Skeletal muscle cell (primary cell): ENCODE measurements at places on chromosomes 5 and 9.
A peak's percentile ranks its signal among the peaks of the same experiment; 100 is the strongest.

DNA sequence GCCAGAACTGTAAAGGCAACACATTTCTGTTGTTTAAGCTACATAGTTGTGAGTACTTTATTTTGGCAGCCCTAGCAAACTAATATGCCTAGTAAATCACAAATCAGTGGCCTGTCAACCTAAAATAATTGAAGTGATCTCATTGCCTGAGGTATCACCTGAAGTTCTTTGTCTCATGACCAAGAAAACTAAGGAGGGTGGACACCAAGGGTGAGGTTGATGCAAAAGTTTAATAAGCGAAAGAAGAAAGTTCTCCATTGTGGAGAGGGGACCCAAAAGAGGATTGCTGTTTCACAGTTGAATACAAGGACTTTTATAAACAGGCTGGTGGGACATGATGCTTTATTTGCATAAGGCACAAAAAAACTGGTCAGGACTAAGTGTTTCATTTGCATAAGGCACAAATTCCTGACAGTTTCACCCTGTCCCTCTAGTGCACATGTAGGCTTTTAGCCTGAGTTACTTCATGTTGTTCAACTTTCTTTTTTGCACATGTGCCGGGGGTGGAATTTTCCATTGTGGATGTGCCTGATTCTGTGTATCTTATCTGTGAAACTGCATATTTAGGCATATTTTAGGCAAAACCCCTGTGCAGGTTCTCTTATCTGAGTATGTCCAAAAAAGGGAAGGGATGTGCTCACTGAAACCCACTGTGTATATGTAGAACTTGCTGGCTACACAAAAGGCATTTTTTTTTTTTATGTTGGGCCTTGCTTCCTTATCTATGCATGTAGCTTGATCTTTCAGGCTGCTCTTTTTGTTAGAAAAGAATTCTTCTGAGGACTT lies 108.6 kb upstream of the RAI14 start:
- DNase-seq: no peak

GRCh38 chr5:141605523-141606277 lies 13.1 kb downstream of the DIAPH1 start:
- DNase-seq: no peak

- DNase-seq: peak; percentile 61
Observed at GRCh38 chr5:52870448-52870847, 82.7 kb downstream of the ITGA1 start.

DNA sequence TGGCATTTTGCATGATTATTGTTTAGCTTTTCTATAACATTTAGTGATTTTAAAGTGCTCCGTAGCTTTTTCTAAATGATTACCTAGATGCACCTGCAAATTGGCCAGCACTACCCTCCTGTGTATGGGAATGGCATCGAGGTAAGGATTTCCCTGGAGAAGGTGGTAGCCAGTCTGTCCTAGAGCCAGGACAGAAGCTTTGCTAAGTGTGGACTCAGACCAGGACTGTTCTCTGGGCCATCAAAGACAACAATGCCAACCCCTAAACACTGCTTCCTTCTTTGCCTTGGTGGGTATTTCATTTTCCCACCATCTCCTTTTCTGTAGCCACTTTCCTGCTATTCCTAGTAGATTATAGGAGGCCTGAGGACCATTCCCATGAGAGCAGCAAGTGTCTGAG lies 53.0 kb downstream of the CD180 start:
- no peak for DNase-seq

DNA sequence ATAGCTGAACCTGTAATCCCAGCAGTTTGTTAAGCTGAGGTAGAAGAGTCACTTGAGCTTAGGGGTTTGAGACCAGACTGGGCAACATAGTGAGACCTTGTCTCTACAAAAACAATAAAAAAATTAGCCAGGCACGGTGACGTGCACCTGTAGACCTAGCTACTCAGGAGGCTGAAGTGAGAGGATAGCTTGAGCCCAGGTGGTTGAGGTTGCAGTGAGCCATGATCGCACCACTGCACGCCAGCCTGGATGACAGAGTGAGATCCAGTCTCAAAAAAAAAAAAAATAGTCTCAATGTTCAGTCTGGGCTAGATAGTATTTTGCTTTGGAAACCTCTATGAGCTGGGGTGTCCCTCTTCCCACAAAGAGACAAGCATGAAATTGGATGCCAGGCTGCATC lies 51.9 kb upstream of the IQGAP2 start:
- no peak for DNase-seq

- no peak for DNase-seq
Observed at GRCh38 chr9:92359394-92359995, 33.7 kb downstream of the CENPP start.

DNA sequence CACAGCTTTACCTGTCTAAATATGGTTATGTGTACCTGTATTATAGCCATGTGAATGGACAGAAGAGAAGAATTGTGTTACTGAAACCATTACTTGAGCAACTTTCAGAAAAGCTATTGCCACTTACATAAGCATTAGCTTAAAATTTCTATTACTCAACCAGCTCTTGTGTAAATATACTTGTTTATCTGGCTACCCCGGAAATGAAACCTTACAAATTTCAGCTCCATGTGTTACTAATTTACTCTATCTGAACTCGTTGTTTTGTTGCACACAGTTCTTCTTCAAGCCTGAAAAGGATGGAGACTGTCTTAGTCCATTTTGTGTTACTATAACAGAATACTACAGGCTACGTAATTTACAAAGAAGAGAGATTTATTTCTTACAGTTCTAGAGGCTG lies 22.5 kb upstream of the ADAMTSL1 start:
- no peak for DNase-seq

DNA sequence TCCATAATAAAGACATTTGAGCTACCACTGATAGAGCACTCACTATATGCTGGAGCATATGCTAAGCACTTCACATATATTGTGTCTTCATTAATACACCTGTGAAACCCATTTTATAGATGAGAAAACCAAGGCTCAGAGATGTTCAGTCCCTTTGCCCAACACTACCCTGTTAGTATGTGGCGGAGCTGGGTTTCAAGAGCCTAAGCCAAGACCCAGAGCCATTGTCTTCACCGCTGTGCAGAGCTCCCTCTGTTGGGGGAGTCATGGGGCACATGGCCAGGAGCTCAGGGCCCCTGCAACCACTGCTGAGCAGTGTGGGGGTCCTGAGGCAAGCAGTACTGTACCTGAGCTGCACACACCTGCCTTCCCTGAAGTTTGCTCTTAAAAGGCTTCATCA lies 37.3 kb upstream of the SLC25A51 start:
- no peak for DNase-seq

DNA sequence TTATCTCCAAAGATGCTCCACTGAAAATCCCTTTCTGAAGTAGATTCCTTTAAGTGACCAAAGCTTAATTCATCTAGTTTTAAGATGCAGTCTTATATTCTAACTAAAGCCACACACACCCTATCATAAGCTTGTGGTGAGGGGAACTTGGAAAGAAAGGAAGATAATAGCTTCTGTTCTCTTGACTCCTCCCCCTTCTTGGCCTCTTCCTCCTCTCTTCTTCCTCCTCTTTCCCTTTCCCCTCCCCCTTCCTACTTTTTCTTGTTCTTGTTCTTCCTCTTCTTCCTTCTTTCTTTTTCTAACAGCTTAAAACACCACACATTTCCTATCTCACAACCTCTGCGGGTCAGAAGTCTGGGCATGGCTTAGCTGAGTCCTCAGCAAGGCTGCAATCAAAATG lies 23.5 kb downstream of the IL7R start:
- DNase-seq: no peak

- no peak for DNase-seq
Observed at GRCh38 chr9:14723301-14723700, 768 bp upstream of the CER1 start.

DNA sequence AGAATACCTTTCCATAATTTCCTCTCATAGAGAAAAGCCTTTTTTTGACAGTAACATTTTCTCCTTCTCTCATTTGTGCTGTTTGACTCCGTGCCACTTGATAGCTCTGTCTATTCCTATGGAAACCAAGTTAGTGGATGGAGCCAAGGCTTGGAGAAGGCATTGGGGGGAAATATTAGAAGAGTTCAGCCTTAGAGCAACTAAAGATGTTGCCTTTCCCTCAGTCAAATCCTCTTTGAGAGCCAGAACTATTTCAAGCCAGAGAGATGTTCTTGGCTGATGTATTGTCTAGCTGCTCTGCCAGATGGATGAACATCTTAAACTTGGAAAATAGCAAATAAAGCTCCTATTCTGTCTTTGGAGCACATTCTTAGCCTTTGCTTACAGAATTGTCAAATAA lies 112.4 kb downstream of the INVS start:
- no peak for DNase-seq

- DNase-seq: no peak
Observed at GRCh38 chr5:33297760-33298216, 143.0 kb upstream of the TARS1 start.

- no peak for DNase-seq
Observed at GRCh38 chr9:134721344-134721743, 79.7 kb downstream of the COL5A1 start.

- DNase-seq: no peak
Observed at GRCh38 chr5:139946440-139946839, 96.7 kb downstream of the NRG2 start.

DNA sequence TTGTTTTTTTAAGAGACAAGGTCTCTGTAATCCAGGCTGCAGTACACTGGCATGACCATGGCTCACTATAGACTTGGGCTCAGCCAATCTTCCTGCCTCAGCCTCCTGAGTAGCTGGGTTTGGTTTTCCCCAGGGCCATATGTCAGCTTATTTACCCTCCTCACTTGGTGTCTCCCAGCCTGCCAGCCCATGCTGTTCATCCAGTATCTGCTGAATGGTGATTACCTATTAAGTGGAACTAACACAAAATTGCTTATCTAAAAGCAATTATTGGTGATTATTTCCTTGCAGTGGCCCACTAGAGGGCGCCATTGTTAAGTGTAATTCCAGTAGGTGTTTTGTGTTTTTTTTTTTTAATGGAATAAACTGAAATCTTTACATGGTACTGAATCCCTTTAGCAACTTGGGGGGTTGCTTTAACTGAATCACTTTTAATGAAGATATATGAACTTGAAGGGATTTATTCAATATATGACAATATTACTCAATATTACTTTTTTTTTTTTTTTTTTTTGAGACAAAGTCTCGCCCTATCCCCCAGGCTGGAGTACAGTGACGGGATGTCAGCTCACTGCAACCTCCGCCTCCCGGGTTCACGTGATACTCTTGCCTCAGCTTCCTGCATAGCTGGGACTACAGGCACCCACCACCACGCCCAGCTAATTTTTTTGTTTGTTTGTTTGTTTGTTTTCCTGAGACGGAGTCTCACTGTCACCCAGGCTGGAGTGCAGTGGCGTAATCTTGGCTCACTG lies 13.8 kb downstream of the EXOSC2 start:
- DNase-seq: no peak

- no peak for DNase-seq
Observed at GRCh38 chr9:125909459-125909858, 162.3 kb downstream of the PBX3 start.
